ENCODE measurements at places on chromosomes 7 and 10.

DNA sequence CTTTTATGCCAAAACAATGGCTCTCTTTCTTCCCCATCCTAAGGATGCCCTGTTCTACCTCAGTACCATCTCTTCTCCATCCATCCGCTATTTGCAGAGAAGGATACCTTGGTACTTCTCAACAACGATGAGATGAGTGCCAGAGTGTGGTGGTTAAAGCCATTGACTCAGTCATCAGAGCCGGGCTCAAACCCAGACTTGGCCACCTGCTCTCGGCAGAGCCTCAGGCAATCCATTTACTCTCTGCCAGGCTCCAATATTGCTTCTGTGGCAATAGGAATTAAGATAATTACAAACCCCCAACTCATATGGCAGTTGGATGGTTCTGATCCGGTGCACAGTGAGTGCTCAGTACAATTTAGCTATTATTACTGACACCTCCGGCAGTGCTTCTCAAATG, 121.3 kb downstream of the PRLHR start:
- DNase-seq: no peak
- no peak overlapping the region for H3K4me3 ChIP-seq
- H3K4me1 ChIP-seq: no peaks in the 10 kb centered on the region

- no peak overlapping the region for H3K4me3 ChIP-seq
- DNase-seq: no peak
Measured at GRCh38 chr10:116893686-116894037, 44.4 kb downstream of the ENO4 start.

GRCh38 chr10:14047431-14047830, 283.3 kb downstream of the FRMD4A start:
- H3K4me3 ChIP-seq: no peak overlapping the region
- H3K27me3 ChIP-seq: no peaks in the 10 kb centered on the region
- H3K27ac ChIP-seq: no peak overlapping the region
- no peak for DNase-seq
- H3K36me3 ChIP-seq: no peaks in the 10 kb centered on the region

- no peak for DNase-seq
- H3K36me3 ChIP-seq: no peaks in the 10 kb centered on the region
- H3K4me3 ChIP-seq: no peak overlapping the region
- no peaks in the 10 kb centered on the region for H3K4me1 ChIP-seq
- H3K27me3 ChIP-seq: peaks cover 65% of the 10 kb centered on the region
- no peak overlapping the region for H3K27ac ChIP-seq
Measured at GRCh38 chr7:19143881-19144574, 1.2 kb downstream of the FERD3L start.

GRCh38 chr7:36690514-36691187, 33.6 kb downstream of the AOAH start:
- H3K4me1 ChIP-seq: no peaks in the 10 kb centered on the region
- H3K4me3 ChIP-seq: no peak overlapping the region
- H3K27me3 ChIP-seq: no peaks in the 10 kb centered on the region
- no peaks in the 10 kb centered on the region for H3K36me3 ChIP-seq
